ENCODE measurements at places on chromosomes 3 and 15.

GRCh38 chr3:193798051-193798450 lies 205.0 kb downstream of the OPA1 start:
- DNase-seq: no peak

DNA sequence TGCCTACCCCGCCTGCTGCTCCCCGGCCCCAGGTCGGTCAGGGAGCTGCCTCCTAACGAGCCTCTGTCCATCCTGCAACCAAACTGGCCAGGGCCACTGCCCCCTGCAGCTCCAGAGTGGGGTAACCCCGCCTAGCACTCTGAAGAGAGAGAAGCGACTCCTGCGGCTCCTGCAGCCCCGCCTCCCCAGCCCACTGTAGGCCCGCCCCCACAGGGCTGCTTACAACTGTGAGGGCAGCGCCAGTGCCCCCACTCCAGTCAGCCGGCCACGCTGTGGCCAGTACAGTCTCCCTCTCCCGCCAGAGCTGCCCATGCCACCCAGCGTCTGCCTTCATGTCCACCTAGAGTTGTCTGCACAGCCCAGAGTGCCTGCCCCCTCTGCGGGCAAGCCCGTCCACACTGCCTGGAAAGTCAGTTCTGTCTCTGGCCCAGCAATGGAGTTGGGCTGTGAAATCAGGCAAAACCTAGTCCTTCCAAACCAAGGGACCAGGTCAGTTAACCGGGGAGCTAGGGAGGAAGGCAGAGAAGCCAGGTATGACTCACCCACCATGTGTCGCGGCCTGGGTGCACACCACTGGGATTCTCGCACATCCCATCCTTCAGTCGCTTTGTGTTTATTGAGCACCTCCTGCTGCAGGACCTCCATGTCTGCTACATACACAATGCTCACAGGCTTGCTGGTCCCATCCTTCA lies 2.4 kb downstream of the UCN2 start:
- DNase-seq: peak; percentile 60

DNA sequence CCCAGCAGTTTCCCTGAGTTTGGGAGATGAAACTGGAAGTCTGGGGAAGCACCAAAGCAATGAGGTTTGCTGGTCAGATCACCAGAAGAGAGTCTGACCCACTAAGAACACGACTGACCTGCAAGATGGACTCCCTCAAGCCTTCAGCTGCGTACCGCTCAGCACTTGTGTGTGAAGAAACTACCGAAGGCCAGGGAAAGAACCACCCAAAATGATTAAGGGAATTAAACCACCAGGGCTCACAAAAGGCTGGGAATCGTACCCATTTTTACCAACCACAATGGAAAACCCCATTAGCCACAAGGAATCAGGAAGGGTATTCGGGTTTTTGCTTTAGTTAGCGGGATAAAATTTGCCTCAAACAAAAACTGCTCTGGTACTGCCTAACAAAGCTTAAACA lies 21.6 kb downstream of the ATP13A3 start:
- no peak for DNase-seq

GRCh38 chr3:158743664-158744566 lies 11.7 kb upstream of the RARRES1 start:
- no peak for DNase-seq

GRCh38 chr3:157087373-157087772 lies 72.6 kb downstream of the CCNL1 start:
- DNase-seq: peak; percentile 48

DNA sequence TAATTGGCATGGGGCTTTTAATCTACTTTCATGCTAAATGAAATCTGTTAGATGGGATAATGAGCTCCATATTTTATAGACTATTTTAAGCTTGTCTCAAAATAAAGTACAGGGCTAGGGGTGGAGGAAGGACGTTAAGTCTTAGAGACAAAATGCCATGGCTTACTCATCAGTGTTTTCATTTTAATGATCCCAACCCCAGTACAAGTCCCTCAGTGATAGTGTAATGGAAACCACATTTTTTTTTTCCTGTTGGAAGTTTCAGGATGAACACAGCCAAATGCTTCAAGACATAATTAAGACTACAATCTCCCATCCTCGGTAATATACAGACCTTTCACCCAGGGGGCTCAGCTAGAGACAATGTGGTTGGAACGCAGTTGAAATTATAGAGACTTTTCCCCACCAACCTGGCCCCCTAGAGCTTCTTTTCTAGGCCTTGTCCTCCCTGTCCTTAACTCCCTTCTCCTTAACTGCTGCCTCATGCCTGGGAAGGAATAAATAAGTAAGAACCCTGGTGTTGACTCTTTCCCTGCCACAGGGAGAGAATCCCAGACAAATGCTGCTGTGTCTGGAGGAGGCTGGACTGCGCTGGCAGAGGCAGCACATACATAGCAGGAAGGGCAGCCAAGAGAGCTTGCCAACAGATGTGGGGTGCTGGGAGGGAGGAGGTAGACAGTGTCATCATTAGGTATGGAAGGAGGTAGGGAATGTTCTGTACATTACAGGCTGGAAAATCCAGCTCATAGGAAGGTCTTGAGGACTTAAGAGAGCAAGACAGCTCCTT lies 115.4 kb upstream of the ROPN1 start:
- DNase-seq: peak; percentile 66

DNA sequence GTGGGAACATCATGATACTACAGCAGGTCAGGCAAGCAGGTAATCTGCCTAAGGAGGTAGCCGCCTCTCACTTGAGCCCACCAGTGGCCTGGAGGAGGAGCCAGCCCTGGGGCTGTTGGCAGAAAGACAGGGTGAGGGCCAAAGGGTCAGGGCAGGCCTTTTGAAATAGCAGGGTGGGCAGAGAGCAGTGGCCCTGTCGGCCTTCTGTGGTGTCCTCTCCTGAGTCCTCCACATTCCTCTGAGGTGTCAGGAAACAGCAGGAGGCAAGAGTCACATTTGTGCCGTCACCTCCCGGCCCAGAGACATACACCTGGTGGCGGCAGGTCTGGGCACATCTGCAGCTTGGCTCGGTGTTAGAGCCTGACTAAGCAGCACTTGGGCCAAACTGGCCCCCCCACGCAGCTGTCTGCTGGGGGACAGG lies 3.9 kb upstream of the BNC1 start:
- no peak for DNase-seq

DNA sequence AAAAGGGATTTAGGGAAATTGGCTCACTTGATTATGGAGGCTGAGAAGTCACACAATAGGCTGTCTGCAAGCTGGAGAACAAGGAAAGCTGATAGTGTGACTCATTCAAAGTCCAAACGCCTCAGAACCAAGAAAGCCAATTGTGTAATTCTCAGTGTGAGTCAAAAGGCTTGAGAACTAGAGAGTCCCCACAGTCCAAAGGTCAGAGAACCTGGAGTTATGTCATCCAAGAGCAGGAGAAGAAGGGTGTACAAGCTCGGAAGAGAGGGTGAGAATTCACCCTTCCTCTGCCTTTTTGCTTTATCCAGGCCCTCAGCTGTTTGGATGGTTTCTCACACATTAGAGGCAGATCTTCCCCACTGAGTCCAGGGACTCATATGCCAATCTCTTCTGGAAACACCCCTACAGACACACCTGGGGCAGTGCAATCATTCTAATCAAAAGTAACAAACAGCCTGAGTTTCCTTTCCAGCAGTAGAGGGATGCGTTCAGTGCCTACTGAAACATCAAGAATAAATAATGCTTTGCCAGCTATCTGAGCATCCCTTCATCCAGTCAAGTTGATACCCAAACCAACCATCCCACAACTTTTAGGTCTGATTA lies 271.5 kb downstream of the SATB1 start:
- peak; percentile 52 for DNase-seq

DNA sequence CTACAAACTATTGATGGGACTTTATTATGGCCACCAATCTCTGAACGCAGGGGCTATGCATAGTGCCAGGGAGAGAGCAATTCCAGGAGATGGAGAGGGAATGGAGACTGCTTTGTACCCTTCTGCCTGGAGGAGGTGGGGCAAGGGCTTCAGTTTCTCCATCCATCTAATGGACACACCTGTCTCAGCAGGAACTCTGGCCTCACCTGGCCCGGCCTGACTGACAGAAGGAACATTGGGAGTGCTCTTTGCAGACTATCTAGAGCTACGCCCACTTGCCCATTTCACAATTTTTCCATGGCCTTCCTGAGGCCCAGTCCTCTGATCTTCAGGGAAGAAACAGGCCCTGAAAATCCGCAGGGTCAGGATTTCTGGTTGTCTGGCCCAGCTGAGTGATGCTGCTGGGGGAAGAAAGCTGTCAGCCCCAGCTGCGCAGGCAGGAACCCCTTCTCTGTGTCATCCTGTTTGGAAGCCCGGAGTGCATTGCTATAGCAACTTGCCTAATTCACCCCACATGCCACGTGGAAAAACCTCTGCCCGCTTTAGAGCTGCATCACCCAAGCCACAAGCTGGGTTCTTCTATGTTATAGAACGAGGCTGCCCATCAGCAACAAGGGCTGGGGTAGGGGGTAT lies 6.4 kb downstream of the ITGA11 start:
- peak; percentile 85 for DNase-seq

- DNase-seq: no peak
Observed at GRCh38 chr3:141181196-141181595, 50.4 kb upstream of the PXYLP1 start.

Data from fibroblast of skin of scalp (primary cell).